Activated CD8-positive, alpha-beta T cell treated with anti-CD3 and anti-CD28 coated beads, Interleukin-2, amount 10 ng/mL, durations not matched to agents 7 days and 5 days (primary cell): ENCODE measurements at places on chromosomes 1 and 21.

- no peaks in the 10 kb centered on the region for H3K27me3 ChIP-seq
- peaks cover 100% of the 10 kb centered on the region for H3K4me1 ChIP-seq
These were observed 45.3 kb downstream of the EIF2D start for GRCh38 chr1:206566999-206567398.

- no peak overlapping the region for H3K27ac ChIP-seq
- peaks cover 53% of the 10 kb centered on the region for H3K4me1 ChIP-seq
- H3K27me3 ChIP-seq, result peaks cover 2% of the 10 kb centered on the region
- peak overlapping the region; percentile 9 for H3K4me3 ChIP-seq
These were observed 3.3 kb downstream of the CCSAP start for GRCh38 chr1:229339520-229339919.

DNA sequence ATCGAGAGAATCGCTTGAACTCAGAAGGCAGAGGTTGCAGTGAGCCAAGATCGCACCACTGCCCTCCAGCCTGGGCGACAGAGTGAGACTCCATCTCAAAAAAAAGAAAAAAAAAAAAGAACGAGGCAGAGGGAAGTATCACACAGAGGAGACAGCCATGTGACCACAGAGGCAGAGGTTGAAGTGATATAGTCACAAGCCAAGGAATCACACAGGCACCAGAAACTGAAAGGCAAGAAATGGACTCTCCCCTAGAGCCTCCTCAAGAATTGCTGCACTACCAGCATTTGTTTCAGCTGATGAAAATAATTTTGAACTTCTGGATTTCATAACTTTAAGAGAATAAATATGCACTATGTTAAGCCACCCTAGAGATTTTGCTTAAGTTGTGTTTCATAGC lies 459.6 kb downstream of the PTPRC start:
- H3K27ac ChIP-seq, result no peak overlapping the region
- H3K4me1 ChIP-seq, result peaks cover 18% of the 10 kb centered on the region
- no peaks in the 10 kb centered on the region for H3K27me3 ChIP-seq
- DNase-seq, result no peak

DNA sequence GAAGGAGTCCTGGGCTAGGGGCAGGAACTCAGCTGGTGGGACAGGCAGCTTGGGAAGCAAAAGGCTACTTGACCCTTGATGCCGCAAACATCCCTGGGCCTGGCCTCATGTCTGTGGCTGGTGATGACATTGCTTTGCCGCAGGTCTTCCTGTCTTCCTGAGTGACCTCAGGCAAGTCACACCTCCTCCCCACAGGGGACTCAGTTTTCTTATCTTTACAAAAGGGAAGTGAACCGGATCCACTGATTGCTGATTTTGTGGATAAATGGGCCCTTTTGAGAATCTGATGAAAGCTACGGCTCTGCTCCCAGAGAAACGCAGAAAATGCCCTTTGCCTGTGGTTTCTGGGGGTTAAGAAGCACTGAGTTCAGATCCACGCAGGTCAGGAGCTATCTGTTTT lies 20.7 kb downstream of the PLOD1 start:
- H3K27ac ChIP-seq, result no peak overlapping the region
- DNase-seq, result no peak
- H3K27me3 ChIP-seq, result no peaks in the 10 kb centered on the region
- H3K4me3 ChIP-seq, result no peak overlapping the region
- no peaks in the 10 kb centered on the region for H3K4me1 ChIP-seq
- peaks cover 7% of the 10 kb centered on the region for H3K36me3 ChIP-seq

GRCh38 chr1:8510041-8510823 lies 192.3 kb downstream of the SLC45A1 start:
- H3K4me1 ChIP-seq, result peaks cover 34% of the 10 kb centered on the region
- peak; percentile 45 for DNase-seq
- H3K27ac ChIP-seq, result peak overlapping the region; percentile 82
- H3K27me3 ChIP-seq, result no peaks in the 10 kb centered on the region
- peak overlapping the region; percentile 61 for H3K4me3 ChIP-seq
